ENCODE measurements at places on chromosomes 5 and 9.
A peak's percentile ranks its signal among the peaks of the same experiment; 100 is the strongest.

GRCh38 chr5:42745426-42745825 lies 11.2 kb upstream of the CCDC152 start:
- DNase-seq: peak; percentile 13

DNA sequence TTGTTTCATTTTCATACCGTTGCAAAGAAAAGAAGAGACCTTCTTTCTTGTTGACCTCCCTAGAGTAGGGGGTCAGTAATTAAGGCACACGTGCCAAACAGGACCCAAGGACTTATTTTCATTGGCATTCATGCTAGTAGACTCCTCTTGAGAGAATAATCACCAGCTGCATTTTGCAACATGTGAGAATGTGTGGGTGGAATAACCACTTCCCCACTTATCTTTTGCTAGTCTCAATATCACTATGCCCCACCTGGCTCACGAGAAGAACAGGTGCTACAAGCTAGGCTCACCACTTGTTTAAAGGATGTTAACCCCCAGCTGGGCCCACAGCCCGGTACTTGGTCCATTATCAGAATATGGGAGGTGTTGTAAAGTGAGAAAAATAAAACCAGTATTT lies 460.7 kb upstream of the MEF2C start:
- no peak for DNase-seq

- DNase-seq: no peak
Measured at GRCh38 chr9:30775236-30775635, 1609.2 kb upstream of the ACO1 start.

- no peak for DNase-seq
Measured at GRCh38 chr9:31574006-31574765, 810.3 kb upstream of the ACO1 start.

DNA sequence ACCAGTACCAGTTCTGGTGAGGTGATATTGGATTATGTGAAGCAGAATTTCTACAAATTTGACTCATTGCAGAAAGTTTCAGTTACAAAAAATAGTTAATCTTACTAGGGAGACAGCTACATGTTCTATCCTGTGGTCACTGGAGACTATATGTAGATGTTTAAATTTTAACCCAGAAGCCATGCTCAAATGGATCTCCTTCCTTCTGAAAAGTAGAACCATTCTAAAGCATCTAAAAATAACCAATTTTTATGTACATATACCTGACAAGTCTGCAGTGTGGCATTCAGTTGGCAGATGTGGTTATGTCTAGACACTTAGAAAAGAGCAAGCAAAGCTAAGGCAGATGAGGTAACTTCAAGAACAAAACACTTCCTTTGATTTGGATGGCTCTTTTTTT lies 65.5 kb upstream of the POU4F3 start:
- DNase-seq: no peak

- peak; percentile 10 for DNase-seq
Measured at GRCh38 chr5:147140558-147140957, 94.3 kb upstream of the STK32A start.

- DNase-seq: peak; percentile 69
Measured at GRCh38 chr9:91197232-91198181, 164.2 kb downstream of the AUH start.

GRCh38 chr9:88773627-88774244 lies 217.5 kb upstream of the S1PR3 start:
- no peak for DNase-seq

DNA sequence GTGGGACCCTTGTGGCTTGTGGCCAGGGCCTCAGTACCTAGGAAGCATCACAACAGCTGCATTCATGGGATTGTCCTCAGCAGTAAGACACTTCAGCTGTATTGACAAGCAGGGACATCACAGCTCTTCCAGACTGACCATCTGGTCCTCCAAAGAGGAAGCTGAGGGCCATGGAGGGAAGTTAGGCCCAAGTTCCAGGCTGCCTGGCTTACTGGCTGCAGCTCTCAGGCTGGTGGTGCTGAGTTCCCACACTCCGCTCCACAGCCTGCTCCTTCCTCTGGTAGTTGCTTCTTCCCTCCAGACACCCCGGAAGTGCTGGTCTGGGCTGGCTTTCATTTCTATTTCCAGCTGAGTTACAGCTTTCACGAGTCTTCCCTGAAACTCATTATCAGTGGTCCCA lies 5.7 kb upstream of the STING1 start:
- DNase-seq: no peak

GRCh38 chr9:132283863-132284262 lies 70.9 kb downstream of the SETX start:
- no peak for DNase-seq

- no peak for DNase-seq
Measured at GRCh38 chr9:4416467-4416866, 73.8 kb upstream of the SLC1A1 start.

DNA sequence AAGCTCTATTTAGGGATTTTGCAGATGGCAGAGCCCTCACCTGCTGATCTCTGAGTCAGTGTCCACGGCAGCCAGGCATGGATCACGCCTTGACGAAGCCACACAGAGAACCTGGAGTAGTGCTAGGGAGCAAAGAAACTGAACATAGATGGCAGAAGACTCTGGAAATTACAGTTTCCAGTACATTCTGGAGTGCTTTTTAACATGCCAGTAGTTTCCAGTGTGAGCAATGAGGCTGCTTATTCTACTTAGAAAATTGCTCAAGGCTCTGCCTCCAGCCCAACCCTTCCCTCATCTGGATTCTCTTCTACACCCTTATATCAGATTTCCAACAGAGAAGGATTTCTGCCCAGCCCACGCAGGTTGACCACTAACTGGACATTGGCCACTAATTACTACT lies 203.3 kb downstream of the ADAMTS12 start:
- DNase-seq: no peak

DNA sequence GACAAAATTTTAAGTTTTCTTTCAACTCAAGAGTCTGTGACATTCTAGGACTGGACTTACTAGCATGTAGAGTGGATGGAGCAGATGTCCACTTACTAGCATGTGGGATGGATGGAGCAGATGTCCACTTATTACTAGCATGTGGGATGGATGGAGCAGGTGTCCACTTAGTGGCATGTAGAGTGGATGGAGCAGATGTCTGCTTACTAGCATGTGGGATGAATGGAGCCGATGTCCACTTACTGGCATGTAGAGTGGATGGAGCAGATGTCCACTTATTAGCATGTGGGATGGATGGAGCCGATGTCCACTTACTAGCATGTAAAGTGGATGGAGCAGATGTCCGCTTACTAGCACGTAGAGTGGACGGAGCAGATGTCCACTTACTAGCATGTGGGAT lies 2.4 kb downstream of the SLC36A1 start:
- DNase-seq: no peak

- DNase-seq: no peak
Measured at GRCh38 chr5:67187006-67187715, 9.4 kb downstream of the CD180 start.

DNA sequence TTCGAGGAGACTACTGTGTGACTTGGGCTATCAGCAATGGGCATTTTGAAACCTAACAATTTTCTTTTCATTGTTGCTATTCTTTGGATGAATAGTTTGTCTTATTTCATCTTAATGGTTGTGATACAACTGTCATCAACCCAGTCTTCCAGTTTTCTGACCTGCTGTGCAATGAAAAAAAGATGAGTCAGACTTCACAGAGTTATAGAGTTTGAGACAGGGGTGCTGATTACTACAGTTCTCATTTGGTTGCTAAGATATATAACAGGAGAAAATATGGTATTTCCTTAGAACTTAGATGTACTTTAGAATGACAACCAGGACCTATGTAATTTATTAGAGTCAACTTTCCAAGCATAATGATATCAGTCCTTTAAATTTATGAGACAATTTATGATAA lies 564.4 kb upstream of the NUDT12 start:
- no peak for DNase-seq

GRCh38 chr5:124628721-124629596 lies 117.5 kb downstream of the ZNF608 start:
- peak; percentile 63 for DNase-seq

DNA sequence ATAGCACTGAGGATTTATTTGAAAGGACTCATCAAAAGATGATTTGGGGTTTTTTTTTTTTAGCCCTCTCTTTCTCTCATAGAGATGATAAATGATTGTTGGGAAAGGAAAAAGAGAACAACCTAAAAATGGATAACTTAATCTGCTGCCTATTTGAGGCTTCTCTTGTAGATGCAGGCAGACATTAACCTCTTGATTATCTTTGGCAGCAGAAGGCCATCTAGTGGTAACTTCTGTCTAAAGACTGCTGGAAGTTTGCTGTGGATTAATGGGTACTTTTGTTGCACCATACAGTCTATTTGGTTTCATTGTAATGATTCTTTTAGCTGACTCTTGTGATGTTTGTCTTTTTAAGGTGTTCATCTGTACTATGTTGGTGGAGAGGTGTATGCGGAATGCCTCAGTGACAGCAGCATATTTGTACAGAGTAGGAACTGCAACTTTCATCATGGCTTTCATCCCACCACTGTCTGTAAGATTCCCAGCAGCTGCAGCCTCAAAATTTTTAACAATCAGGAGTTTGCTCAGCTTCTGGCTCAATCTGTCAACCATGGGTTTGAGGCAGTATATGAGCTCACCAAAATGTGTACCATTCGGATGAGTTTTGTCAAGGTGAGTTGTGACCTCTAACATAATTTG lies 18.8 kb downstream of the SMIM32 start:
- DNase-seq: no peak

GRCh38 chr5:2335733-2336515 lies 415.6 kb downstream of the IRX2 start:
- no peak for DNase-seq

DNA sequence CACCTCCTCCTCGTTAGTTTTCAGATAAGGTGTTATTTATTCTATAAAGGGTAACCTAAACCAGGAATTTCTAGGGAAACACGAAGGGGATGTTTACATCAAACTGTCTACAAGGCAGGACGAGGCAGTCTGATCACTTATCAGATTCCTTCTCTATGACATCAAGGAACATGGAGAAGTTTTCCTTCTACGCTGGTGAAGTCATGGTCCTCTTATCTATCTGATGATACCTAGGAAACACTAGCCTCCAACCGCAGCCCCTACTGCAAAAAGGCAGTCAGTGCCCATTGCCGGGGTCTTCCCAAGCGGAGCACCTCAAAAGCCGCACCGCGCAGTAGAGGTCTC lies 1.5 kb downstream of the MPDZ start:
- no peak for DNase-seq

DNA sequence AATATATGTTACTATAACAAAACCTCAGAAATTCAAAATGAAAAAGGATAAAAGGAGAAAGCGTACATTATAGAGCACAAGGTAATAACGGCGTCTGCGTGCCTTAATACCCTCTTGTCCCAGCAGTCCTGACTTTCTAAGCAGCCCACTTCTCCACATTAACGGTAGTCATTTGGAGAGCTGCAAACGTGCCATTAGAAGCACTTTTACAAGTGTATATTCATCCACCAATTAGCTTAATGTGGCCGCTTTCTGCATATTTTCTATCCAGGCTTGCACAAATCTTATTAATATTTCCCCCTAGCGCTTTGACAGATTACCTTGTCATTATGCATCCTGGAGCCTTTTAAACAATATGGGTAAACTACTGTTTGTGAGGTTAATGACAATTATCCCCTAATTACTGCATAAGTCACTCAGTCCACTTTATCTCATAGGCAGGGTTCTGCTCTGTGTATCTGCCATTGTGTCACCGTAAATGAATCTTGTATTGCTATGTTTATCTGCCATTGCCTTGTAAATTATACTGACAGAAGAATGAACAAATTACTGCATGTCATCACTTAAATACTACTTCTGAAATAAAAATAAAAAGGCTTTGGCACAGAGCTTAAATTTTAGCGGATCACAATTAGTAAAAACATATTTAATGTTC lies 421.3 kb downstream of the BNC2 start:
- DNase-seq: no peak

DNA sequence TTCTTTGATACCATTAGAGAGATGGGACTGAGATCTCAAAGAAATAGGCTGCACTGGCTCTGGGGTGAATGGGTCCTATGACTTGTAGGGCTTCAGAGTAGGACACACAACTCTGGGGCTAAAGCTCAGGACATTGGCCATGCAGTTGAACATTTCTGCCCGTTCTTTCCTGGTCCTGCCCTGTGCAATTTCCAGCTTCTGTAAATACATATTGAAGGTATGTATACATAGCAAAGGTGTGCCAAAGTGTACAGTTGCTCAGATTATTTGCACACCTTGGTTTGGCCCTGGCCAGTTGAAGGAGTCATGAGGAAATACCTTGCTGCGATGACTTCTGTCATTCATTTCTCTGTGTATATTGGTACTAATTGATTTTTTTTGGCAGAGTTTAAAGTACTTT lies 52.8 kb upstream of the TAF11L2 start:
- no peak for DNase-seq

Measured in HuH-7 (cell line).